ENCODE measurements at places on chromosomes 3 and 15.

- DNase-seq = no peak
Measured at GRCh38 chr3:123080864-123081562, 14.2 kb downstream of the PDIA5 start.

GRCh38 chr3:137205394-137206045 is 247.7 kb downstream of the IL20RB start:
- no peak for DNase-seq

DNA sequence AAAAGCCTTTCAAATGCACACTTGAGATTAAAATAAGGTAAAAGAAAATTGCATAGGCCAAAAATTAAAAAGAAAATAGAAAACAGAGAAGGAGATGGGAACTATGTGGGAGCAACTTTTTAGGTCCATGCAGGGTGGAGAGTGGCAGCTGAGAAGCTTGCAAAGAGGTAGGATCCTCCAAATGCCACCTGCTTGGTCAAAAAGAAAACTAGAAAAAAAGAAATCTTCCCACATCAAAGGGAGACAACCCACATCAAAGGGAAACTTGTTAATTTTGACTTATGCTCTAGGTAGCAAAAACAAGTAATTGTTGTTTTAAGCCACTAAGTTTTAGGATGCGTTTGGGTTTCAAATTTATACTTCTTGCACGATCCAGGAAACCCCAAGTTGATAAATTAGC is 342.9 kb downstream of the IL20RB start:
- DNase-seq = no peak

DNA sequence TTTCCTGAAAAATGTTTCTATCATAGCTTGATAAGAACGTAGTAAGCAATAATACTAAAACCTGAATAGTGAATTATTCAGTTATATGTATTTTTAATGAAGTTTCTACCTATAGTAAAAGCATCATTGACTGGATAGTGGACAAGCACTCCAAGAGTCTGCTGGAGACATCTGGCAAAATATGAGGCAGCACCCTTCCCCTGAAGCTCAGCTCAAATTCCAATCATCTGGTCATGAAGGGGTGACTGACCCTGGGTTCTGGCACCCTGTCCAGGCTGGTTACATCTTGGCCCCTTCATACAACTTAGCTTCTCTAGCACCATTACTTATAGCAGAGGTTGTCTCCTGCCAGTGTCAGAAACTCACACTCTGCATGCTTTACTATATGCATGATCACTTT is 455.4 kb downstream of the RAP2B start:
- no peak for DNase-seq

DNA sequence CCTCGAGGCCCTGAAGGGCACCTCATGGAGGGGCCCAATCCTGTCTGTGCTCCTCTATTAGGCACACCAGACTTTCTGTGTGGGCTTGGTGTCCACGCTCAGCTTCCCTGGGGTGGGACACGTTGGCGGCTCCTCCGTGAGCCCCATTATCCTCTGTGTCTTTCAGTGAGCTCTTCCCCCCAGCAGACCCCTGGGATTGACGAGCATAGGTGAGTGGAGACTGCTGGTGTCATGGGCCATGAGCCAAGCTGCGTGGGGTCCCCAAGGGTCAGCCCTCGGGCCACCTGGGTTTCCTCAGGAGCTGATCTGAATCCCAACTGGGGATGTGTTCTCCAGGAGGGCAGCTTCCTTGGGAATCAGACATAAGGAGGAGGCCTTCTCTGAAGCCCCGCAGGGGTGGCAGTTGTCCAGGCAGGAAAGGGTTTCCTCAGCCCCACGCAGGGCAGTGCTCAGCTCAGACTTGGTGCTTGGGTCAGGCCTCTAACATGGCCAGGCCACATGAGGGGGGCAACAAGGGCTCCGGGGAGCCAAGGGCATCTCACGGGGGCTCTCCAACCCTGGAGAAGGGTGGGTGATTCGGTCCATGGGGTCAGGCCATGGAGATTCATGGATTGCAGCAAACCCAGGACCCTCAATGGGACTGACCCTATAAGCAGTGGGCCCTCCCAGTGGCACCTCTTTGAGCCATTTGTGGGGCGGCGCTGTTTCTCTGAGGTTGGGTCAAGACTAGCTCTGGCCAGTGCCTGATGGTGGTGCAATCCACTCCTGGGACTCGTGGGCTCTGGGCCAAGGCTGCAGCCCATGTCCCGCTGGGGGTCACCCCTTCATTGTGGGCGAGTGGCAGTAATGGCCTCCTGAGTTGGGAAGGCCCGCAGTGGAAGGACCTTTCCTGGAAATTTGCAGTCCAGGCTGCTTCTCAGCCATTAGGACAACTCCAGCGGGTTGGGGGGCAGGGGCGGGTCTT is 222.5 kb downstream of the SNRPN start:
- DNase-seq = no peak

DNA sequence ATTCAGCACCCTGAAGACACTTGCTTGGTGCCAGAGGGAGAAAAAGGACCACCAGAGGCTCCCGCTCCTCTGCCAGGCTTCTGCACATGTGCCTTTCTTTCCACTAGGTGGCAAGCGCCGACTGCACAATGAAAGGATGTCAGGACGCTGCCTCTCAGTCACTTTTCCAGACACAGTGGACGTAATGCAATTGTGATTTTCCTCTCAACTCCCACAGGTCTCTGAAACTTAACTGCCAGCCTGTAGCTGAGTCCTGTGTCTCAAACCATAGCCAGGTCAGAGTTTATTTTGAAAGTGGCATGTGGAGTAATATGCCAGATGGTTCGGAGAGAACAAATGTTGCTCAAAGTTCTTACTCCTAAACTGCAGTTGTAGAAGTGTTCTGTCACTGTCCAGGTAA is 162.9 kb downstream of the ITPR1 start:
- peak; percentile 59 for DNase-seq

DNA sequence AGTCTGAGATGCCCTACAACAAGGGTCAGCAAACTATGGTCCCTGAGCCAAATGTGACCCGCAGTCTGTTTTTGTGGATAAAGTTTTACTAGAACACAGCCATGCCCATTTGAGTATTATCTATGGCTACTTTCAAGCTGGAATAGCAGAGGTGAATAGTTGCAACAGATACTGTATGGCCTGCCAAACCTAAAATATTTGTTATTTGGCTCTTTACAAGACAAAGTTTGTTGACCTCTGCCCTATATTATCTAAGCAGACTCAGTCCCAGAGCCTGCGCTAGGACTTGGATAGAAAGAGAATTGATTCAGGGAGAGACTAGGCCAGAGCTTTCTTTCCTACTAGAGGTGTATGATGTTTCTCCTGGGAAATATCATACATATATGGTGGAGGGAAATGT is 81.7 kb upstream of the NMNAT3 start:
- no peak for DNase-seq

- DNase-seq = no peak
Measured at GRCh38 chr15:76378691-76379090, 42.1 kb downstream of the ISL2 start.

GRCh38 chr15:67224889-67225288 is 29.6 kb downstream of the AAGAB start:
- no peak for DNase-seq

- no peak for DNase-seq
Measured at GRCh38 chr3:48199117-48199516, 10.9 kb upstream of the CDC25A start.

DNA sequence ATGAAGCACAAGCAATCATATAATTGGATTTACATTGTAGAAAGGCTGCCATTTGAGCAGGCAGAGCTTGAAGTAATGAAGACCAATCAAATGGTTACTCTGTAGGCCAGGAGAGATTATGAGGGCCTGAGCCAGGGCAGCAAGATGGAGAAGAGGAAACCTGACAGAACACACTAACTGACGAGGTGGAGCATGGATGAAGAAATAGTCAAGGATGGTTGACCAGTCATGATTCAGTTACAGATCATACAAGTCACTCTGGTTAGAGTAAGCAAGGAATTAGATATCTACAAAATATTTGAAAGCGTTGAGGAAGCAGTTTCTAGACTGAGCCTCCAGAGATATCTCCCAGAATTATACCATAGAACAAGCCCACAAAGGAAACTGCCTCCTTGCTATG is 101.8 kb upstream of the THSD4 start:
- no peak for DNase-seq

DNA sequence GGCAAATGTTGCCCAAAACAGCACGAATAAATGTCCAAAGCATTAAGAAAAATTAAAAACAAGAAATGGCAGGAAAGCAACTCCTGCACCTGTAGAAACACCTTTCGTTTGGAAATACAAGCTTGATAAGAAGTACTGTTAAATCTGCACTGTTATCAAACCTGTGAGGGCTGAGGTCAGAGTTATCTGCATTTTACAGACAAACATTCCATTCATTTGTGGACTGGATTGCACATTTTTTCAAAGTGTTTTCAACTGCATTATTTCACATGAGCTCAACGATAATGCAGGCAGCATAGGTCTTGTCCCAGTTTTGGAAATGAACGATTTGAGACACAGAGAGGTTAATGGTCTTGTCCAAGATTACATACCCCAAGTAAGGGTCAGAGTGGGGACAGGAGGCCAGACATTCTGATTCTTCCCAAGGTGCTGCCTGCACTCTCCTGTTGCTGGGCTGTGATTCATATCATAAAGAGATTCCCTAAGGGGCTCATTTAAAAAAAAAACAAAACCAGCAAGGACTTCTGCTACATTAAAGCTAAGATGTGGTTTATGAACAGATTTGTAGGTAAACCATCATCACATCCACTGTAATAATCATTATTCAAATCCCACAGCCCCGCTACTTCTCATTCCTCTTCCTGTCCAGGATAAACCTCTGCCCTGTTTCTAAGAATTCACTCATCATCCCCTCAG is 13.0 kb downstream of the GUCA1C start:
- no peak for DNase-seq

GRCh38 chr15:82317091-82317489 is 32.2 kb downstream of the GOLGA6L10 start:
- DNase-seq = no peak

DNA sequence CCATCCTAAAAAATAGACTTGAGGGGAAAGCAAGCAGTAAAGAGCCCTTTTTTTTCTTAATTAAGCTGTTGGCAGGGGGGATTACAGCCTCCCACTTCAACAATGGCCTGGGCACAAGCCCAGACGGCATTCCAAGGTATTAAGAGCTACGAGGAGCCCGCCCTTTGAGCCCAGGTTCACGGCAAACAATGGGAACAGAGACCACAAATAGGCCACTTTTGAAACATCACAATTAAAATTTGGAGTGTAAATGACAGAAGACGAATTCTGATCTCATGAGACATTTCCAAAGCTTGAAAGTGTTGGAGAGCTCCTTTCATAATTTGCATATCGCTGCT is 8.9 kb downstream of the CHSY1 start:
- DNase-seq = no peak

DNA sequence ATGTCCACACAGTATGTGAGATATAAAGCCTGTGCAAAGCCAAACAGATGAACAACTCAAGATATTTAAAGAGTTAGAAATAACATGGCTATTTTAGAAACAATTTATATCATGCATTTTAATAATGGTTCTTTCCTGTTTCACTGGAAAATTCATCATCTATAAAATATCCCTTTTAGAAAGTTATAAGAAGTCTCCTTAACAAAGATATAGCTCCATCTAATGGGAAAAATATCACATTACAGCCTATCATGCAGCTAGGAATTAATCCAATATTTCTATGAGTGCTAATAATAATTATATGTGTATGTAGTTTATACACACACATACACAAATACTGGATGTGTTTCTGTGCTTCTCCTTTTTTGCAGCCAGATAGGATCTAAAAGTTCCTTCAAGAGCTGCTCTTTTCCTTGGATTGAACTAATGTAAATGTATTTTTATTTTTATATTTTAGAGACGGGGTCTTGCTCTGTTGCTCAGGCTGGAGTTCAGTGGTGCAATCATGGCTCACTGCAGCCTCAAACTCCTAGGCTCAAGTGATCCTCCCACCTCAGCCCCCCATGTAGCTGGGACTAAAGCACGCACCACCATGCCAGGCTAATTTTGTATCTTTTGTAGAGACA is 21.6 kb downstream of the RPL22L1 start:
- no peak for DNase-seq

DNA sequence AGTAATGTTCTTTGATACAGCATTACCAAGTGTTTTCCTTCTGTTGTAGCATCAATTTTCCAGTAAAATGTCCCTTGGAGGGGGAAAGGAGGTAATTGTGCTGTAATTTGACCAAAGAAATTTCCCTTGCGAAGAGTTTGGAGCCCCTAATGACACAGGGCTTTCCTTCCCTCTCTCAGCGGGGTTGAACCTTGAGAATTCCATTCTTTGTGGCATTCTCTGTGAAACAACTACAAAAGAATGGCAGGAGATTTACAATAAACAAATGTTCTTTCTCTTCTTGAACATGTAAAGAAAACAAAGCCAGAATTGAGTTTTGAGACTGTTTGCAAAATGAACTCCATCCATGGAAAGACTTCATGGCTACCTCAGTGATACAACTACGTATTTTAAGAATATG is 53.4 kb downstream of the SIDT1 start:
- DNase-seq = no peak

DNA sequence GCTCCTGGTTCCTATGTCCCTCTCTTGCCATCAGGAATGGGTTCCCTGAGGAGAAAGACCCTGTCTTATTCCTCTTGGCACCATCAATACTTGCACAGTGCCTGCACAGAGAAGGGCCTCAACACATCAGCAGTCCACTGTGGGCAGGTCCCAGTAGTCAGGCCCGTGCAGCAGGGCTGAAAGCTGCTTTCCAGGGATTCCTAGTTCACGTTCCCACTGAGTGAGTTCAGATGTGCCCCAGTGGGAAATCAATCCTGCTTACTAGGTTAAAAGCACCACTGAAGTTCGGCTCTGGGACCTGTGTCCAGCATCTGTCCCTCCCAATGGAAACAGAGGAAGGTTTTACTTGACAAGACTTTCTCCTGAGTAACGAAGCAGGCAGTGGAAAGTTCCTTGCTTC is 15.7 kb downstream of the RAB43 start:
- DNase-seq = no peak

GRCh38 chr3:143160437-143160836 is 40.9 kb downstream of the CHST2 start:
- DNase-seq = no peak

GRCh38 chr15:67855842-67856241 is 16.0 kb upstream of the RNU6-1 start:
- DNase-seq = no peak

DNA sequence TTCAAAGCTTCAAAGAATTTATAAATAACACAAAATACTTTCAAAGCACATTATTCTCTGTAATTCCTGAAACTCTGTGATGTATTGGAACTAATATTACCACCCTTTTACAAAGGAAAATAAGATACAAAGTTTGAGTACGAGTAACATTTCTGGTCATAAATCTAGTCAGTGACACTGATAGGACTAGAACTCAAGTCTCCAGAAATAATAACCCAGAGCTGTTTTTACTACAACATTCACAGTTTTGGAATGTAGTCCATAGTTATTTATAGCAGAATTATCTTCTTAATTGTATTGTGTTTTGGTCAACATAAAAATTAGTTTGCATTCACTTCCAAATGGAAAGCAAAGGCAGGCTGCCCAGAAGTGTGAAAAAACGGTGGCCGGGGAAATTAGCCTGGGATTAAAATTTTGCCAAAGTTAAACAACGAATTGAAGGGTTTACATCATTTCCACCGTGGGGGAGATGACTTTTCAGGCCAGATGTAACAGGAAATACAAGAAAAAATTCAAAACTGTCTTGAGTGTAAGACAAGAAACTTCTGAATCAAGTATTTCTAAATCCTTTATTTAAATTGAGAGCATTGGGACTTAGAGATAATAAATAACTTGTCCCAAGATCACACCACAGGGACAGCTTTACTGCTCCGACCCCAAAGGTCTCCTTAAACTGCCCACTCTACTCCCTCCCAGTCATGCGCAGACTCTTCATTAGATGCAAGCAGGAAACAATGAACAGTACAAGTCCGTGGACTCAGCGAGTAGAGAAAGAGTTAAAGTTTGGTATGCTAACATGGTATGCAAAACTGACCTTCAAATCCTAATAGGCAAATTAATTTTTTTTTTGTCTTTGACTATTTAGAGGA is 74.3 kb upstream of the VGLL4 start:
- DNase-seq = no peak
